Thoracic aorta (tissue), 2 donors: ENCODE measurements at places on chromosomes 4 and X.

GRCh38 chr4:6277935-6278800 is 8.5 kb downstream of the WFS1 start:
- H3K4me3 ChIP-seq: no peak overlapping the region
- no peaks in the 10 kb centered on the region for H3K36me3 ChIP-seq
- H3K27ac ChIP-seq: peak overlapping the region; percentile 11
- DNase-seq: no peak
- H3K27me3 ChIP-seq: no peaks in the 10 kb centered on the region
- peaks cover 90% of the 10 kb centered on the region for H3K4me1 ChIP-seq

GRCh38 chr4:65861993-65862392 is 191.7 kb upstream of the EPHA5 start:
- no peak overlapping the region for H3K4me3 ChIP-seq
- H3K36me3 ChIP-seq: no peaks in the 10 kb centered on the region
- H3K27ac ChIP-seq: no peak overlapping the region
- H3K27me3 ChIP-seq: no peaks in the 10 kb centered on the region

DNA sequence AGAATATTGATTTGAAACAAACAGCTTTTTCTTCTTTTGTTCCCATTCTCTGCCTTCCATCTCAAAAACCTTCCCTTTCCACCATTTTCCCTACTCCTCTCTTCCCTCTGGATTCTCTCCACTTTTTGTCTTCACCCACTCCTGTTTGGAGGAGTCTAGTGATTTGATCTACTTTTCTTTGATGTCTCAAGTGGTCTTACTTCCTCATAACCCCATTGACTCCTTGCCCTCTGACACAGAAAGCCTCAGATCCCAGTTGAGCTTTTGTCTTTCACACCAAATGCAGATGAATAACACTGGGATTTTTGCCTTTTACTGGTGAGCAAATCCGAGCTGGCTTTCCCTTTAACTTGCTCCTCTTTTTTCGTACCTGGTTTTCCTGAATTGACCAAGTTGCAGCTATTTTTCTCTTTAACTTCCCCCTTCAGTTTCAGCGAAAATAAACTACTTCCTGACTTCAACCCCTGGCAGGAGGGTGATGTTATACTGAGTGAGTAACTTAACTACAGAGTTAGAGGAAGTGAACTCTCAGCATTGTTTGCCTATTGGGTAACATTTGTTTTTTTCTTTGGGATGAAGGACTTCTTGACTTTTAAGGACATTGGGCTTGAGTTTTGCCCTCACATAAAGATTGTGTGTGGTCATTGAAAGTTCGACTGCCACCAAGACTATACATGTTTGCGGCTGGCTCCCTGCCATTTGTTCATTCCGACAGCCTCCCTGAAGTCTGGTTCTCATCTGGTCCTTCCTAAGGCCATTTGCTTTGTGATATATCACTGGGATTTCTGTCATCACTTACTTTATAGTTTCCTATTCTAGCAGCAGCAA is 392.8 kb upstream of the NR3C2 start:
- no peak overlapping the region for H3K27ac ChIP-seq
- no peak overlapping the region for H3K4me3 ChIP-seq
- no peaks in the 10 kb centered on the region for H3K4me1 ChIP-seq
- DNase-seq: no peak

DNA sequence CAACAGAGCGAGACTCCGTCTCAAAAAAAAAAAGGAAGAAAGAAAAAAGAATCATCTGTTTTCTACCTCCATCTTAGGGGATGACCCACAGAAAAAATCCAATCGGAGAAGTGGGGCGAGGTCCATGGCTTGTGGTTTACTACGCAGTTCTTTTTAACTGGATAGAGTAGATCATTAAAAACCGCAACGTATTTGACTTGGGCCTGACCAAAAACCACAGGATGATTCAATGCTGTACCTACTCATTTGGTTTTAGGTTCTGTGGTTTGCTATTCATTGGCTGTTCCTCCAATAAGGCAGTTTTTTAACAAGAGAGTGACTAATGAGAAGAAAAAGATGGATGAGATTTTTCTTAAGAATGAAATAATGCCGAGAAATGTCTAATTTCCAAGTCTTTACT is 83.7 kb downstream of the FREM3 start:
- no peak overlapping the region for H3K4me3 ChIP-seq
- H3K27ac ChIP-seq: no peak overlapping the region
- no peaks in the 10 kb centered on the region for H3K27me3 ChIP-seq
- no peak for DNase-seq

- no peaks in the 10 kb centered on the region for H3K36me3 ChIP-seq
- DNase-seq: no peak
- H3K4me1 ChIP-seq: no peaks in the 10 kb centered on the region
- H3K27ac ChIP-seq: no peak overlapping the region
Observed at GRCh38 chr4:81921751-81922159, 450.0 kb upstream of the RASGEF1B start.

DNA sequence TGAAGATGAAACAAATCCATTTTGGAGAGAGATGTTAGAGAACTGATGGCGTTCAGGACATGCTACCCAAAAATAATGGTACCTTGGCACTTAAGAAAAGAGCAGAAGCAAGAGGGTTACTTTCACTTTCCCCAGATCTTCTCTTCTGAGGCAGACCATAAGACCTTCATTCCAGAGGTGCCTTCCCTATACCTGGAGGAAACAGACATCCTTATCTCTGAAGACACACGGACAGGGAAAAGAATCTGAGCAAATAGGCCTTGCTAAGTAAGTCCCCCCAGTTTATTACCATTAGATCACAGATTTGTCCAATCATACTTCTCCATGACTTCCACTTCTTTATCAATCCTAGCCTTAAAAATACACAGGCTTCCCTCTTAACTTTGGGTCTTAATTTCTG is 2.0 kb upstream of the FGF2 start:
- H3K27ac ChIP-seq: no peak overlapping the region
- DNase-seq: no peak
- H3K4me1 ChIP-seq: no peaks in the 10 kb centered on the region
- H3K27me3 ChIP-seq: no peaks in the 10 kb centered on the region
- H3K4me3 ChIP-seq: no peak overlapping the region
